ENCODE measurements at places on chromosomes 5 and 9.

DNA sequence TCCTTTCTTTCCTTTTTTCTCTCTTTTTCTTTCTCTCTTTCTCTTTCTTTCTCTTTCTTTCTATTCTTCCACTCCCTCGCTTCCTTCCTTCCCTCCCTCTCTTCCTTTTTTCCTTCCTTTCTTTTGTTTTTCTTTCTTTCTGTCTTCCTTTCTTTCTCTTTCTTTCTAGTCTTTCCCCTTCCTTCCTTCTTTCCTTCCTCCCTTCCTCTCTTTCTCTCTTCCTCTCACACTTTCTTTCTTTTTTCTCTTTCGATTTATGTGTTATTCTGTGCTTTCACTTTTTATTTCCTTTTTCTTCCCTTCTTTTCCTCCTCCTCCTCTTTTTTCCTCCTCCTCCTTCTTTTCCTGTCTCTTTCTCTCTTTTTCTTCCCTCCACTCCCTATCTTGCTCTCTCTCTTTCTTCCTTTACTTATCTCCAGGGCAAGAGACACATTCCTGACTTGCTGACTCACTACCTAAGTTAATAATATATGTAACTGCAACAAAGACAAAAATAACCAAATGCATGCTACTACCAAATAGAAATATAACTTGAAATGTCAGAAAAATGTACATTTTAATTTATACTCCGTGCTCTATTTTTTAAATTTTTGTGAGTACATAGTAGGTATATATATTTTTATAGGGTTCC is 445.5 kb downstream of the GABRG2 start:
- no peak for DNase-seq

DNA sequence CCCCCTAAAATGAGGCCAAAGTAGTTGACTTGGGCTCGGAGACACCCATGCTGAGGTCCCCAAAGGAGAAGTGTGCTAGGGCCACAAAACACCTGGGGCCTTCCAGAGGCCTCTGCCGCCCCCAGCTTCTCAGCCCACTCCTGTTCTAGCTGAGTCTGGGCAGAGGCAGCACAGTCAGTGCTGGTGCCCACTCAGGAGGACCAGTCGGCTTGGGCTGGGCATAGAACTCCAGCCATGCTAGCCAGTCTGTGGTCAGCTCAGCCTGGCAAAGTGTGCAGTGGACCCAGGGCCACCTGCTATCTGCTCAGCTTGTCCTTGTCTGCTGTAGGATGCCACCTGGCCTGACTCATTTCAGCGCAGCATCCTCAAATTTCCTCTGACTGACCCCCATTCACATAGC is 254.6 kb downstream of the FSTL4 start:
- no peak for DNase-seq

DNA sequence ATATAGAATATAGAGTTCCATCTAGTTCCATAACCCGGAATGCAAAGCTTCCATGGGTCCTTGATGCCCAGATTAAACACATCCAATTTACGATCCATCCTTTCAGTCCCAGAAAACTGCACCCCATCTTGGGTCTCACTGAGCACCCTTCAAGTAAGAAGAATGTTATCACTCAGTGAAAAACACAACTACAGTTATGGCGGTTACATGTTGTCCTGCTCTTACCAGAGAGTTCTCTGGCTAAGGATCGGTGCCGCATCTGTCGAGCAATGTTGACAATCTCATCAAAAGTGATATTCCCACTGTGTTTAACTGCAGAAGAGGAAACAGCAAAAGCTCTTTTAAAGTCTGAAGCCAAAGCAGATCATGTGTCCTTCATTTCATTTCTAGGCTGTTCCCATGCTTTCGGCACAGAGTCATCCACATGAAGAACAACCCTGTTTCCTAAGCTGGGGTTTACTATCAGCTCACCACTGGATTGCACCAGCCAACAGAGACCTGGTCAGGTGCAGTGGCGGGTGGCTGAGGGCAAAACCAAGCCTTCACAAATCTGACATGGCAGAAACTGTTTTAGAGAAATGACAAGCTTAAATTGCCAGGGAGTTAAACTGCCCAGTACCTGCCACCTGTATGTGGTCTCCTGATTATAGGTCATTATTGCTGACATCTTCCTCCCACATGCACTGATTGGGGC is 2.9 kb downstream of the RPL12 start:
- DNase-seq: no peak

GRCh38 chr5:8462565-8462964 is 593.6 kb downstream of the MTRR start:
- no peak for DNase-seq

DNA sequence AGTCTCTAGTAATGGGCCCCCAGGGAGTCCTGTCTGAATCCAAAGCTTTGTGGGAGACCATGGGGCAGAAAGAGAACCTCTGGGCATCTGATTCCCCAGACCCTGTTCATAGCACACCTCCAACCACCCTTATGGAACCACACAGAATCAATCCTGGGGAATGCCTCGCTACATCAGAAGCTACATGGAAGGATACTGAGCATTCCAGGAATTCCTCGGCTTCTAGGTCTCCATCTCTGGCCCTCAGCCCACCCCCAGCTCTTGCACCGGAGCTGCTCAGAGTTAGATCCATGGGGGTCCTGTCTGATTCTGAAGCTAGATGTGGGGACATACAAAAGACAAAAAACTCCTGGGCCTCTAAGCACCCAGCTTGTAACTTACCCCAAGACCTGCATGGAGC is 28.4 kb downstream of the VCP start:
- DNase-seq: no peak

DNA sequence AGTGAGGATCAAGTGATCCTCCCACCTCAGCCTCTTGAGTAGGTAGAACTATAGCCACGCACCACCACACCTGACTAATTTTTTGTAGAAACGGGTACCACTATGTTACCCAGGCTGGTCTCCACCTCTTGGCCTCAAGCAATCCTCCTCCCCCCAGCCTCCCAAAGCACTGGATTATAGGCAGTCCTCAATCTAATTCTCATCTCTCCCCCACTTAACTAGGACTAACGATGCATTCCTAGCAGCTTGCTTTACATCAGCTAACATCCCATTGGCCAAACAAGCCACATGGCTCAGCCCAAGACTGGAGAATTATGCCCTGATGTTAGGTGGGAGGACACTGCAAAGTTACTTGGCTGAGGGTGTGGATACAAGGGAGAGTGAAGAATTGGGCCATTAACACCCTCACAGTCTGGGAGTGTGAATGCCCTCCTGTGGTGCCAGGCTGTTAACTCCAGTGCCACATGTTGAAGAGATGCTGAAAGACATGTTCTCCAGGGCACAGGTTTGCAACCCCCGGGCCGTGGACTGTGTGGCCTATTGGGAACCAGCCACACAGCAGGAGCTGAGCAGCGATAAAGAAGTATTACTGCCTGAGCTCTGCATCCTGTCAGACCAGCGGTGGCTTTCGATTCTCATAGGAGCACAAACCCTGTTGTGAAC is 5.3 kb upstream of the ZNF367 start:
- no peak for DNase-seq

Data from CD4-positive, alpha-beta T cell treated with Interleukin-10 for 1 hour (primary cell).